Renal cortex interstitium (tissue), 15 donors: ENCODE measurements at places on chromosomes 12 and 14. TPM values are rescaled to one million over a fixed set of nuclear protein-coding genes. Genes with fewer than 3 reads are reported as not detected.

ASB2 gene
- 0.29 TPM for polyA plus RNA-seq

ATXN2 gene
- polyA plus RNA-seq = 87.5 TPM

RDH12 gene
- polyA plus RNA-seq = 0.65 TPM

B3GNT4 gene
- polyA plus RNA-seq = 4.1 TPM

PLBD1 gene
- polyA plus RNA-seq = 40.7 TPM

CCDC38 gene
- 0.42 TPM for polyA plus RNA-seq

TAS2R46 gene
- polyA plus RNA-seq = not detected

CCDC88C gene
- 35.8 TPM for polyA plus RNA-seq

HOXC4 gene
- 76.1 TPM for polyA plus RNA-seq

ACRBP gene
- polyA plus RNA-seq = 3.1 TPM

SFSWAP gene
- 61.8 TPM for polyA plus RNA-seq
